HepG2 (cell line): ENCODE measurements at places on chromosomes 7 and 10. TPM values are rescaled to one million over a fixed set of nuclear protein-coding genes. Genes with fewer than 3 reads are reported as not detected.

DNA sequence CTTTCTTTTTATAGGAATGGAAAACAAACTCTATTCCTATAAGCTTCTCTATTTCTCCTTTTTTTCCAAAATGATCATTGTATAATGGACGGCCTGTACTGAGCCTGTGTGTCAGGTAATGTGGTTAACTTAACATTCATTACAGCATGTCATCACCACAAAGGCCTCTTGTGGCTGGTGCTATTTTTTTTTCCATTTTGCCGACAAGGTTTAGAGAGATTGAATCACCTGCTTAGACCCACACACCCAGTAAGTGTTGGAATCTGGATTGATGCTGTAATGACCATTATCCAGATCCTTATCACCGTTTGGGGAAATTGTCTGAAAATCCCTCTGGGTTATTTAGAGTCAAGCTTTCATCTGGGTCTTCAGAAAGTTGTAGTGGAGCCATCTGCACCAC, 18.5 kb downstream of the AKR1B15 start:
- DNase-seq: no peak

DNA sequence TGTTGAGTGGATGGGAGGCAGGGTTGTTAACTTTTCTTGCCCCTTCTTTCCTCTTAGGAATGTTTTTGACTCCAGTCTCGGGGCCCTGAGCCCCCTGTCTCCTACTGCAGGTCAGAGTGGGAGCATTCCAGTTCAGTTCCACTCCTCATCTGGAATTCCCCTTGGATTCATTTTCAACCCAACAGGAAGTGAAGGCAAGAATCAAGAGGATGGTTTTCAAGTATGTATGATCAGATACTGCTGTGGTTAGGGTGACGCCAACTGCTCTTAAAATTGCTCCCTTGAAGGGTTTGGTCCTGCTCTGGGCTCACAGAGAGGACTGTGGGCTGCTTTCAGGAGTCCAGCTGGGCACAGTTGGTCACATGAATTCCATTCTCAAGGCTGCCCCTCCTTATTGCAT, 22.0 kb downstream of the VWA2 start:
- no peak for DNase-seq

DNA sequence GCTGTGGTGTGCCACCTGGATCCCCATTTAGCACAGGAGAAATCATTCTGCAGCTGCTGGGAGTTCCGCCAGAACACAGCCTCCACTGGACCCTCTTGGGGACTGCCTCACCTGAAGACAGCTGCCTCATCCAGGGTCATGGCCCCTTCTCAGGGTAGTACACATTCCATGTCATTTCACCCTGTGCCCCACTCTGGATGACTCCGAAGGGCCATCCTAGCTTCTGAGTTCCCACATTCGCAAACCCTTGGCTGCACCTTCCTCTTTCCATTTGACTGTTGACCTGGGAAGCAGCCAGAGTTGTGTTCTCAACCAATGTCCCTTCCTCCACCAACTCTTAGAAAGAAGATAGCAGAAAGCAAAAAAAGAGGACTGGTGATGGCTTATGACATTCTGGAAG, 125.6 kb upstream of the TBX20 start:
- no peak for DNase-seq

The GRID2IP gene
- total RNA-seq: not detected in 2 replicates
